CD4-positive, CD25-positive, alpha-beta regulatory T cell (primary cell): ENCODE measurements at places on chromosomes 4 and X. TPM values are rescaled to one million over a fixed set of nuclear protein-coding genes. Genes with fewer than 3 reads are reported as not detected.

LRIT3 gene
- polyA plus RNA-seq, result not detected

L1CAM gene
- polyA plus RNA-seq, result 0.67 TPM

AMOT gene
- 1.5 TPM for polyA plus RNA-seq

HSFX4 gene
- polyA plus RNA-seq, result not detected

DNA sequence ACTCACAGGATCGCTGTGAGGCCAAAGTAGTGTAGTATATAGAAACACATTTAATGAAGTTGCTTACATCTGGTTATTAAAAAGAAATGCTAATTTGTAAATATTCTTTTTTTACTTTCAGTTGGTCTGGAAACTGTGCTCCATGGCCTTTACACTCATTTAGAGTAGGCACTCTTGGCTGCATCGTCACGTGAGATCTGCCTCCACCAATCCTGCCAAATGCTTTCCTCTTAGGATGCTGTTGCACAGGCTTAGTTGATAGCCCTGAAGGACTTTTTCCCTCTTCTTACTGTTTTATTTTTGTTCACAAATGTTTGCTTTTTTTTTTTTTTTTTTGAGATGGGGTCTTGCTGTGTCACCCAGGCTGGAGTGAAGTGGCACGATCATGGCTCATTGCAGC is 6.3 kb downstream of the CPE start:
- DNase-seq, result no peak

GRCh38 chr4:75081561-75081960 is 148.6 kb downstream of the PARM1 start:
- no peak for DNase-seq

- no peak for DNase-seq
These were observed 28.2 kb downstream of the JADE1 start for GRCh38 chr4:128837679-128838078.

GRCh38 chr4:68466751-68467150 is 19.5 kb downstream of the TMPRSS11E start:
- DNase-seq, result no peak

DNA sequence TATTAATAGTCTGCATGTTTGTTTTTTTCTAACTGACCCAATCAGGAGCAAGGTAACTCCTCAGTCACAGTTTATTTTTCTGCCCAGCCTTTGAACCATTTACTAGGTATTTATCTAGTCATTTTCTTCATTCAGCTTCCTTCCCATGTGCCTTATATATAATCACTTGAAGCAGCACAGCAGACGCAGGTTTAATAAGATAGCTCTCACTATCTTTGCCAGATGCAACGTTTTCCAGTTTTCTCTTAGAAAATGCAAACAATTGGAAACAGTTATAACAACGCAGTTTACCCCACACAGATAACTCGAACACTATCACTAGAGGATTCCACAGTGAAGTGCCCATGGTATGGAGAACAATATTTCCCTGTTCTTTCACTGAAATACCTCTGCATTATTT is 56.4 kb upstream of the NFKB1 start:
- DNase-seq, result no peak
